ENCODE measurements at places on chromosomes 2 and 18.
A peak's percentile ranks its signal among the peaks of the same experiment; 100 is the strongest.

DNA sequence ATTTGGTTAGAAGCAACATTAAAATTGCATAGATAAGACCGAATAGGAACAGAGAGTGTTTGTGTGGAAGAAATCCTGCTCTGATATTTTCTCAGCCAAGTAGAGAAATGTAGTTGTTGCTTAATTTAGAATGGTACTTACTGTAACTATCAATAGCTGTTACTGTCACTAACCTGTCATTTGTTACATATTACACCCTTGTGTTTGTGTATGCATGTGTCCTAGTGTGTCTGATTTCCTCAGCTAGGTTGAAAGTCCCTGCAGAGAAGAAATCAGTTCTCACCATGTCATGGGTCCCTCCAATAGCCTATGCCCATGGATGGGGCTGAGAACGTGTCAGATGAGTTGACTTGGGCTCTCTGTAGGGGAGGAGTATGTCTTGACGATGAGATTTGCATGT, 94.4 kb downstream of the SPTBN1 start:
- DNase-seq, result no peak

GRCh38 chr18:24993628-24994027, 358.3 kb downstream of the ZNF521 start:
- DNase-seq, result no peak

DNA sequence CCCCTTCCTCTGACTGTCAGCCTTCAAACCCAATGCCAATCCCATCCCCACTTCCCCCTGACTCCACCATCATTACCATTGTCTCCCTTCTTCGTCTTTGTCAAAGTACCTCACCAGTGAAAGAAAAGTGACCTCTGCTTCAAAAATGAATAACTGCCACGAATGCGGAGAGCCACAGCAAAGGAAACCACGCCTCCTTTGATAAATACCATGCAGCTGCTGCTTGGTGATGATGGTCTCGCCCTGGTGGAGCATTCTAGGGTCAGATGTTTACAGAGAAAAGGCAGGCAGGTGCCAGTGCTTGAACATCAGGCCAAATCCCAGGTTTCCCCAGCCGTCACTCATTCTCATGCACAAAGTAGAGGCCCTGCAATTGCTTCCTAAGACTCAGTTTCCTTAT, 162.2 kb downstream of the BCL11A start:
- no peak for DNase-seq

DNA sequence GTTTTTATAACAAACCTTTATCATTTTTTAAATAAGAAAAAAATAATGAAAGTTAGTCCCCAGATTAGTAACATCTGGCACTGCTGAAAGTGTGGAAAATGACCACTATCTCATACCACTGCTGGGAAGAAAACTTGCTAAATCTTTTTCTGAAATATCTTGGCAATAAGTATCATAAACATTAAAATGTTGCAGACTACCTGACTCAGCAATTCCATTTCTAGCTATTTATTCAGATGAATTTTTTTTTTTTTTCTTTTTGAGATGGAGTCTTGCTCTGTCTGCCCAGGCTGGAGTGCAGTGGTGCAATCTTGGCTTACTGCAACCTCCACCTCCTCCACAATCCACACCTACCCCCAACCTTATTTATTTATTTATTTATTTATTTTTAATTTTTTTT, 35.3 kb upstream of the SOS1 start:
- no peak for DNase-seq

GRCh38 chr2:154776825-154777224, 78.3 kb downstream of the KCNJ3 start:
- no peak for DNase-seq

- DNase-seq, result peak; percentile 48
Observed at GRCh38 chr2:25159949-25160348, 8.4 kb downstream of the POMC start.
